ENCODE measurements at places on chromosomes 1 and 21. TPM values are rescaled to one million over a fixed set of nuclear protein-coding genes. Genes with fewer than 3 reads are reported as not detected.

- H3K36me3 ChIP-seq = no peaks in the 10 kb centered on the region
- H3K4me3 ChIP-seq = no peak overlapping the region
- no peak overlapping the region for H3K27ac ChIP-seq
Observed at GRCh38 chr1:188355082-188355481, 1526.3 kb downstream of the PLA2G4A start.

GRCh38 chr1:1185101-1185765, 11.6 kb downstream of the TTLL10 start:
- no peaks in the 10 kb centered on the region for H3K4me1 ChIP-seq
- H3K27ac ChIP-seq = no peak overlapping the region
- no peak overlapping the region for H3K4me3 ChIP-seq
- H3K36me3 ChIP-seq = no peaks in the 10 kb centered on the region
- H3K27me3 ChIP-seq = peaks cover 2% of the 10 kb centered on the region

- H3K36me3 ChIP-seq = no peaks in the 10 kb centered on the region
- no peak overlapping the region for H3K4me3 ChIP-seq
- H3K27me3 ChIP-seq = peaks cover 3% of the 10 kb centered on the region
- DNase-seq = no peak
Observed at GRCh38 chr1:94646141-94646643, 104.6 kb upstream of the F3 start.

- H3K4me3 ChIP-seq = no peak overlapping the region
- peaks cover 25% of the 10 kb centered on the region for H3K27me3 ChIP-seq
- no peaks in the 10 kb centered on the region for H3K36me3 ChIP-seq
- no peak for DNase-seq
Observed at GRCh38 chr1:18537386-18538306, 56.9 kb downstream of the KLHDC7A start.

- H3K4me3 ChIP-seq = no peak overlapping the region
- peaks cover 4% of the 10 kb centered on the region for H3K4me1 ChIP-seq
- no peaks in the 10 kb centered on the region for H3K36me3 ChIP-seq
- peaks cover 27% of the 10 kb centered on the region for H3K27me3 ChIP-seq
Observed at GRCh38 chr1:186178426-186179043, 196.5 kb downstream of the TPR start.

- H3K4me1 ChIP-seq = peaks cover 6% of the 10 kb centered on the region
- no peaks in the 10 kb centered on the region for H3K27me3 ChIP-seq
- no peak overlapping the region for H3K27ac ChIP-seq
- no peak overlapping the region for H3K4me3 ChIP-seq
- no peak for DNase-seq
Observed at GRCh38 chr1:6898974-6899539, 113.8 kb downstream of the CAMTA1 start.

GRCh38 chr21:29423099-29423870, 124.6 kb downstream of the BACH1 start:
- H3K4me3 ChIP-seq = no peak overlapping the region
- no peaks in the 10 kb centered on the region for H3K27me3 ChIP-seq
- peaks cover 2% of the 10 kb centered on the region for H3K36me3 ChIP-seq
- peaks cover 10% of the 10 kb centered on the region for H3K4me1 ChIP-seq

GRCh38 chr1:9212735-9213134, 21.8 kb upstream of the H6PD start:
- H3K4me3 ChIP-seq = no peak overlapping the region
- peaks cover 13% of the 10 kb centered on the region for H3K27me3 ChIP-seq
- H3K4me1 ChIP-seq = no peaks in the 10 kb centered on the region

GRCh38 chr1:219847215-219847855, 81.0 kb downstream of the SLC30A10 start:
- no peak for DNase-seq
- no peak overlapping the region for H3K4me3 ChIP-seq
- no peaks in the 10 kb centered on the region for H3K36me3 ChIP-seq
- H3K27me3 ChIP-seq = peaks cover 3% of the 10 kb centered on the region
- H3K4me1 ChIP-seq = no peaks in the 10 kb centered on the region

GRCh38 chr1:5311634-5312292, 657.4 kb downstream of the AJAP1 start:
- H3K36me3 ChIP-seq = no peaks in the 10 kb centered on the region
- H3K4me1 ChIP-seq = no peaks in the 10 kb centered on the region
- H3K27me3 ChIP-seq = no peaks in the 10 kb centered on the region
- no peak overlapping the region for H3K27ac ChIP-seq
- H3K4me3 ChIP-seq = no peak overlapping the region
- DNase-seq = no peak

GRCh38 chr1:93031711-93032110, 47.4 kb upstream of the MTF2 start:
- no peaks in the 10 kb centered on the region for H3K27me3 ChIP-seq
- H3K36me3 ChIP-seq = no peaks in the 10 kb centered on the region
- no peak overlapping the region for H3K4me3 ChIP-seq
- no peak overlapping the region for H3K27ac ChIP-seq
- peaks cover 27% of the 10 kb centered on the region for H3K4me1 ChIP-seq

GRCh38 chr21:45523411-45524101, 18.7 kb downstream of the SLC19A1 start:
- no peak overlapping the region for H3K4me3 ChIP-seq
- peaks cover 67% of the 10 kb centered on the region for H3K36me3 ChIP-seq
- peaks cover 2% of the 10 kb centered on the region for H3K4me1 ChIP-seq

GRCh38 chr1:206498685-206499084, 8.6 kb upstream of the RASSF5 start:
- peaks cover 12% of the 10 kb centered on the region for H3K4me1 ChIP-seq
- peaks cover 3% of the 10 kb centered on the region for H3K36me3 ChIP-seq
- no peak overlapping the region for H3K4me3 ChIP-seq
- no peaks in the 10 kb centered on the region for H3K27me3 ChIP-seq
- H3K27ac ChIP-seq = no peak overlapping the region

DNA sequence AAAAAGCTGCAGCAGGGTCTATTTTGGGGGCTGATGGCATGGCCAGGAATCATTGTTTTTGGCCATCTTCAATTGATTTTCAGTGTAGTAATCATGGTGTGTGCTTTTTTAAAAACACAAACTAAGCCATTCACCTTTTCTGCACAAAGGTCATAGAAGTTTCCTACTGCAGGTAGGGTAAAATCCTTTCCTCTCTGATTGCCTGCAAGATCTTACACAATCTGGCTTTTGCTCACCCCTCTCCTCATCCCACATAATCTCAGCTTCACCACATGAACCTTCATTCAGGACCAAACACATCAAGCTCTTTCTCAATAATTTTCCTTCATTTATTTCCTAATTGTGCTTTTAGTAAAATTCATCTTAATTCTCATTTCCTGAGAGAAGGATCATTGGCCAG, 38.3 kb upstream of the GBP5 start:
- no peaks in the 10 kb centered on the region for H3K27me3 ChIP-seq
- peak overlapping the region; percentile 86 for H3K27ac ChIP-seq
- H3K4me3 ChIP-seq = no peak overlapping the region
- H3K4me1 ChIP-seq = peaks cover 33% of the 10 kb centered on the region

DNA sequence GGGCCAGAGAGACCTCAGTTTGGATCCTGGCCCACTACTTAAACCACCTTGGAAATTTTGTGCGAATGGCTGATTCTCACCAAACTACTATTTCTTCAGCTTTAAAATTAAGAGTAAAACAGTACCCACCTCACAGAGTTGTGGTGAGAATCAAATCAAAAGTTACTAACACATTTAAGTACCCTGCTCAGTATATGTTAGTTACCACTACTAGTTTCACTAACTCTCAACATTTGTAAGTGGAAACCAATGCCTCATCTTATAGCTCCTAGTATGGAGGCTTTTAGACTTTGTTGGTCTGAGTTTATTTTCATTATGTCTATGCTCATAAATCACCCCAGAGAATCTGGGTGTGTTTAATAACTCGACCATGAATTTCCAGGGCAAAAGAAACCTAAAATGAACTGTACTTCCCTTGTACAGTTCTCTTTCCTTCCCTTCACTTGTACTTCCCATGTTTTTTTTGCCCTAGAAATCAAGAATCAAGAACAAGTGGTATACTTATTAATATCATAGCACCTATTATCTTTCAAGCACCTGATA, 11.6 kb upstream of the SERBP1 start:
- peaks cover 4% of the 10 kb centered on the region for H3K27me3 ChIP-seq
- H3K4me1 ChIP-seq = peaks cover 16% of the 10 kb centered on the region
- H3K36me3 ChIP-seq = no peaks in the 10 kb centered on the region
- DNase-seq = no peak
- H3K27ac ChIP-seq = peak overlapping the region; percentile 70

DNA sequence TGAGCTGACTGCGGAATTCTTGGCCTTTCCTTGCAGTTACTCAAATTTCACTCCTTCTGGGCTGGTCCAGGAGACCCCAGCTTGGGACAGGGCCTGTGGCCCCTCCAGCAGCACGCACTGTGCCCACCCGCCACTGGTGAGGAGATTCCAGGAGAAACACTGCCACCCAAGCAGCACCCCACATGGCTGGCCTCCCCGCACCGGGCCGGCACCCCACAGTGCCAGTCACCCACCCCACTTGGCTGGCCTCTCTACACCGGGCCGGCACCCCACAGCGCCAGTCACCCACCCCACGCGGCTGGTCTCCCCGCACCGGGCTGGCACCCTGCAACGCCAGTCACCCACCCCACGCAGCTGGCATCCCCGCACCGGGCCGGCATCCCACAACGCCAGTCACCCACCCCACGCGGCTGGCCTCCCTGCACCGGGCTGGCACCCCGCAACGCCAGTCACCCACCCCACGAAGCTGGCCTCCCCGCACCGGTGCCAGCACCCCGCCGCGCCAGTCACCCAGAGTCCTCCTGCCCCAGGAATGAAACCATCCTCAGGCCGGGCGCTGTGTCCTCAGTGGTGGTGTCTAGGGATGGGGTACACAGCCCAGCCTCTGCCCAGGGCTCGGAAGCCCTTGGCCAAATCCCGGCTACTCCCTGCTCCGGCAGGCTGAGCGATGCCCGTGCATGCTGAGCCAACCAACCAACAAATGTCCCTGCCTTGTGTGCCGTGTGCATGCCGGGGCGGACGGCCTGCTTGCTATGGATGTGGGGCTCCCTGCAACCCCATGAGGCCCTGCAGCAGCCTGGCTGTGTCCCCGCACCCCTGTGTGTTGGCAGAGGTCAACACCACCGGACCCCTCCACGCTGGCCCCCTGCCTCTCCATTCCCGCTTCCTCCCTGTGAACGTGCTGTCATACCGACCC, 38.6 kb upstream of the TSPEAR start:
- no peak overlapping the region for H3K4me3 ChIP-seq
- no peaks in the 10 kb centered on the region for H3K36me3 ChIP-seq
- H3K4me1 ChIP-seq = no peaks in the 10 kb centered on the region
- H3K27me3 ChIP-seq = peaks cover 8% of the 10 kb centered on the region

GRCh38 chr1:112696578-112697314, 10.2 kb downstream of the RHOC start:
- no peak overlapping the region for H3K27ac ChIP-seq
- no peak for DNase-seq

DNA sequence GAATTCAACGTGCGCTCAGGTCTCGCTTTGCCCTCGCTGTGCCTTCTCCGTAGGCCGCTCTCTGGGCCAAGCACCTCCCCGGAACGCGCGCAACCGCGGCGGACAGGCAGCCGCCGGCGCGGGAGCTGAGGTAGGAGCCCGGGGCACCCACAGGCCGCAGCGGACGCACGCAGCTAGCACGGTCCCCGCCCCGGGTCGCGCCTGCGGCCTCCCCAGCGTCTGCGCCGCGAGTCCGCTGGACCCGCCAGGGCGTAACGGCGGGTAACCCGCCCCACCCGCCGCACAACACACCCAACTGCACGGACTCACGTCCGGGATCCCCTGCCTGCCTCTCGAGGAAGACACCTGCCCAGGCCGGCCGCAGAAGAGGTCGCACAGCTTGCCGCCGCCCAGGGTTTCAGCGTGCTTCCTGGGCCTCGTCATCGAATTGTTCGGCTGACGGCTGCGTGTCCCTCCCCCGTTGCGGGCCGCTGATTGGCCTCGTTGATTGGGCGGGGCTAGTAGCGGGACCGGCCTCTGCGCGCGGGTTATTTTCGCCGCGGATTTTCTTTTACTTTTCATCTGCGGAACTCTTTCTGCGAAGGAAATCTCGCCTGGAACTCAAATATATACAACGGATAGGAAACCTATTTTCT, at the start of gene CLCC1:
TSS of gene CLCC1 (minus strand) at position 433 of the 635 bp plus-strand sequence. CDS start 13,047 bp downstream, outside the sequence.
- H3K36me3 ChIP-seq = peaks cover 22% of the 10 kb centered on the region
- peak within 1 kb of the TSS; percentile 91 for H3K27ac ChIP-seq
- H3K27me3 ChIP-seq = no peaks in the 10 kb centered on the region
- DNase-seq = peak; percentile 96
- peaks cover 26% of the 10 kb centered on the region for H3K4me1 ChIP-seq
- peak within 1 kb of the TSS; percentile 81 for H3K4me3 ChIP-seq

DNA sequence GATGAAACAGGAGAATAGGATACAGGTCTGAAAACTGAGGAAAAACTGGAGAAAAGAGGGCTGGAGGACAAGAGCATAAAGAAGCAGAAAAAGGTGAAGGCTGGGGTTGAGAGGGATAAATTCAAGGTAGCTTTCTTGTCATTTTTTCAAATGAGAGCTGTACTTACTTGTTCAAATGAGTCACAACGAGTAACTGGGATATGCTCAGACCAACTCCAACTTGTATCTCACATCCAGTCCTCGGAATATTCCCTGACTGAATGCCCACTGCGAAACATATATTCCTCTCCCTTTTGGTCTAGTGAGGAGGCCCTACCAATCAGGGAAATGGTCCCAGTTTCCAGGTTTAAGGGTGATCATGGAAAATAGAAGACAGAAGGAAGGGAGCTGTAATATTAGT, 343.4 kb downstream of the HHIPL2 start:
- no peaks in the 10 kb centered on the region for H3K4me1 ChIP-seq
- no peak for DNase-seq
- H3K36me3 ChIP-seq = no peaks in the 10 kb centered on the region
- no peak overlapping the region for H3K4me3 ChIP-seq
- H3K27ac ChIP-seq = no peak overlapping the region

DNA sequence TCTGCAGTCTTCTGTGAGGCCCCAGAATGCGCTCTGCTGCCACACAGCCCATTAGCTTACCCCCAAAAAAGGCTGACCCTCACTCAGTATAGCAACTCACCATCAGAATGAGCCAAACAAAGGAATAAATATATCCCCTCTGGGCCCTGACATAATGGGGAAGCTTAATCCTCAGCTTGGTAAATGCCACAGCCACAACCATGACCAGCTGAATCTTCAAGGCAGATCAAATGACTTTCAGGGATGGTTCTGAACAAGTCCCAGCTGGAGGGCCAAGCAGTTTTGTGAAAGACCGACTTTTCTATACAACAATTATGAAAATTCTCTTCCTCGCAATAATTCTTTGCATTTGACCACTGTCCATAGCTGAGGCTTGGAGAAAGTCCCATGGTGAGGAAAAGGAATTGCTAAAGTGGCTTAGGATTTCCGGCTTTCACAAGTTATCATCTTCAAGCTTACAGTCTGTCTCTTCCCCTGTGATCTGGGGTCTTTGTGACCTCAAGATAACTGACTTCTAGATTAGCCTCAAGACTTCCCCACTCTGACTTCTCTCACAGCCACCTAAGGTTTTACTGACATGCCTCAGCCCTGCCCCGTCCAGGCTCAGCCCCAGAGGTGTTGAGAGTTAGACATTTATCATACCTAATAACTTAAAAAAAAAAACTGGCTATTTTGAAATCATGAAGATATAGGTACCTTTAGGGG, 47.8 kb upstream of the PBX1 start:
- no peaks in the 10 kb centered on the region for H3K4me1 ChIP-seq
- H3K4me3 ChIP-seq = no peak overlapping the region
- H3K36me3 ChIP-seq = no peaks in the 10 kb centered on the region
- DNase-seq = no peak
- H3K27ac ChIP-seq = no peak overlapping the region

PADI4 gene
- 0.23 TPM for total RNA-seq

RAP1GAP gene
- 2.1 TPM for total RNA-seq

SLFNL1 gene
- 0.14 TPM for total RNA-seq

FAM78B gene
- 0.51 TPM for total RNA-seq

PADI1 gene
- not detected for total RNA-seq

CYP4X1 gene
- not detected for total RNA-seq

PKP1 gene
- not detected for total RNA-seq

PIAS3 gene
- total RNA-seq = 22.0 TPM

RPL11 gene
- 1,481 TPM for total RNA-seq

LEFTY1 gene
- not detected for total RNA-seq

TMEM125 gene
- total RNA-seq = not detected

PPM1J gene
- total RNA-seq = 0.75 TPM

NPL gene
- total RNA-seq = 5.6 TPM

GPR61 gene
- total RNA-seq = 0.34 TPM
